ENCODE measurements at places on chromosomes 11 and 22.

DNA sequence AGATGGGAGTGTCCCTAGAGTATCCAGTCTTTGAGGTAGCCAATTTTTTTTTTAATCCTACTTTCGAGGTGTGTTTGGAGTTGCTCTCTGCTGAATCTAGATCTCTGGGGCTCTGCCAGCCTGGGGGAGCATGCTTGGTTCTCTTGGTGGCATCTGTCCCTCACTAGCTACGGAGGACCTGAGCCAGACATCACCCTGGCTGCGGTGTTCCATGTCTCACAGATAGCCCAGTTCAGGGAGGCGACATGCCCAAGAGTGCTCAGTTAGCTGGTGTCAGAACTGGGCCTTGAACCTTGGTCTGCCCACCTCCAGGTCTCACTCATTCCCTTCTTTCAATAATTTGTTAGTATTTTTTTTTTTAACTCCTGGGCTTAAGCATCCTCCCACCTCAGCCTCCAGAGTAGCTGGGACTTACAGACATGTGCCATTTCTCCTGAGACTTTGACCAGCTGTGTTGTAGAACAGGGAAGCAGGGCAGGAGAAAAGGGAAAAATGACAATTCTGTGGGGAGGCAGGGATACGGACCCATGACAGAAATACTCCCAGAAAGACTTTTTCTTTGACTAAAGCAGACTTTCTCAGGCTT lies 621 bp downstream of the HMOX1 start:
- ATAC-seq = peak; percentile 17

GRCh38 chr22:36215981-36216380 lies 14.4 kb upstream of the APOL4 start:
- ATAC-seq = no peak

- ATAC-seq = peak; percentile 45
Measured at GRCh38 chr11:6568191-6568918, 35.1 kb downstream of the RRP8 start.

- no peak for ATAC-seq
Measured at GRCh38 chr11:44725757-44726282, 942 bp upstream of the TSPAN18 start.

DNA sequence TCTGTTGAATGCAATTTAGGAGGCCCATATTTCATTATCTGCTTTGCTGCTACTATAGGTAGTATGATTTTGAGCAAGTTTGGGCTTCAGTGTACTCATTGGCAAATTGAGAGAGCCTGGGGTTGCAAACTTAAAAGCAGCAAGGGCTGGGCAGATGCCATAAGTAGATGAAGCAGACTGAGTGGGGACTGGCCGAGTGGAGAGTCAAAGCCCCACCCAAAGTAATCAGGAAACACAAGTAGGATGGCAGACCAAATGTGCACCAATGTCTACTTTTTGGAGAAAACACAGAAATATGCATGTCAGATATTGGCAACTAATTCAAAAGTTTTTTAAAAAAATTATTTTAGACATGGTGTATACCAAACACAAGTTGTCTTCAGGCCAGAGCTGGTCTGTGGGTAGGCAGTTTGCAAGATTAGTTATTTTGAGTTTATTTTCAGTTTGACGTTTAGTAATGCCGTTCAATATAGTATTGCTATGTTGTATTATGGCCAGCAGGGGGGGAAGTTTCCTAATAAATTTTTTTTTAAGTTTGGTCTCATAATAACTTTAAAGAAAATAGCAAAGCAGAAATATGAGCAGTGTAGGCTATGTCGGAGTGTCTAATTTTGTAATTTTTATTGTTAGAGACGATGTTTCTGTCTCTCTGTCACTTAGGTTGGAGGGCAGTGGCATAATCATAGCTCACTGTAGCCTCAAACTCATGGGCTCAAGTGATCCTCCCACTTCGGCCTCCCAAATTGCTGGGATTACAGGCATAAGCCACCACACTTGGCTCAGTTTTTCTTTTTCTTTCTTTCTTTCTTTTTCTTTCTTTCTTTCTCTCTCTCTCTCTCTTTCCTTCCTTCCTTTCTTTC lies 105.1 kb downstream of the HIPK3 start:
- peak; percentile 77 for ATAC-seq

GRCh38 chr11:14067686-14068085 lies 105.2 kb downstream of the SPON1 start:
- no peak for ATAC-seq

GRCh38 chr11:73236205-73236765 lies 18.2 kb downstream of the P2RY2 start:
- ATAC-seq = no peak

- ATAC-seq = no peak
Measured at GRCh38 chr11:67309166-67309565, 5.8 kb downstream of the SSH3 start.

DNA sequence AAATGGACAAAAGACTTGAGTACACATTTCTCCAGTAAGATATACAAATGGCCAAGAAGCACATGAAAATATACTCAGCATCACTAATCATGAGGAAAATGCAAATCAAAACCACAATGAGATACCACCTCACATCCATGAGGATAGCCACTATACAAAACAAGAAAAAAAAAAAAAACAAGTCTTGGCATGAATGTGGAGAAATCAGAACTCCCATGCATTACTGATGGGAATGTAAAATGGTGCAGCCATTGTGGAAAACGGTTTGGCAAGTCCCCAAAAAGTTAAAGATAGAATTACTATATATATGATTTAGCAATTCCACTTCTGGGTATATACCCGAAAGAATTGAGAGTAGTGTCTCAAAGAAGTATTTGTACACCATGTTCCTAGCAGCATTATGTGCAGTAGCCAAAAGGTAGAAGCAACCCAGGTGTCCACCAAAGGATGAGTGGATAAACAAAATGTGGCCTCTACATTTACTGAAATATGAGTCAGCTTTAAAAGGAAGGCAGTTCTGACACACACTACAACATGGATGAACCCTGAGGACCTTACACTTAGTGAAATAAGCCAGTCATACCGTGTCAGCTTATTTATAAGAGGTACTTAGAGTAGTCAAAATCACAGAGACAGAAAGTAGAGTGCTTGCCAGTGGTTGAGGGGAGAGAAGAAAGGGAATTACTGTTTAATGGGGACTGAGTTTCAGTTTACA lies 146.3 kb downstream of the WNT7B start:
- ATAC-seq = peak; percentile 48

- ATAC-seq = no peak
Measured at GRCh38 chr11:82944198-82944597, 42.7 kb downstream of the DDIAS start.

- no peak for ATAC-seq
Measured at GRCh38 chr22:24054356-24054755, 43.3 kb downstream of the CABIN1 start.

GRCh38 chr11:113023228-113023627 lies 62.0 kb downstream of the NCAM1 start:
- ATAC-seq = no peak

DNA sequence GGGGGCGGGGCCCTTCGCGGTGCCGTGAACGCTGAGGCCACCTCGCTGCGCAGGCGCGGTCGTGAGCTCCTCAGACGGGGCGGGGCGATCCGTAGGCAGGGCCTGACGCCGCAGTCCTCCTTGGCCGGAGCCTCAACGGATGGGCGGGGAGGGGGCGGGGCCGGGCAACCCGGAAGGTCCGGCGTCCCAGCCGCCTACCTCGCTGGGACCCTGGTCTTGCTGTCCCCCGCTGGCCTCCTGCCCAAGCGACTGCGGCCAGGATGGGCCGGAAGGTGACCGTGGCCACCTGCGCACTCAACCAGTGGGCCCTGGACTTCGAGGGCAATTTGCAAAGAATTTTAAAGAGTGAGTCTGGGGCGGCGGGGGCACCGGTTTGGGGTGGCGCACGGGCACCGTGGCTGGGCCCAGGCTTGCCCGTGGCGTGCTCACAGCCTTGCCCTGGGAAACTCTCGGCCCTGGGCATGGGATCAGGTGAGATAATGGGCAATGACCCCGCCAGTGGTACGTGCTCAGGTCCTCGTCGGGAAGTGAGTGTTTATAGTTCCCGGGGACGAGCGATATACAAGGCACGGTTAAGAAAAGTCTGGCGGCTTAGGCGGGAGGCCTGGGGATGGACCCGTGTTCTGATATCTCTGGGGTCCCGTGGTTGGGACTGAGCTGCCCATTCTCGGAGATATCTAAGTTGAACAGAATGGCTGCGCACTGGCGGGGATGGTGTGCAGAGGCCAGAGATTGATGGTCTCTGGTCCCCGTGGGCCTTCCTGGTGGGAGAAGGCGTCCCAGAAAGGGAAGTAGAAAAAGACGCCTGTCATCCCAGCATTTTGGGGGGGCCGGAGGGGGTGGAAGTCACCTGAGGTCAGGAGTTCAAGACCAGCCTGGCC lies at the start of gene NADSYN1:
TSS of gene NADSYN1 (plus strand) at position 167 of the 881 bp plus-strand sequence. CDS start at position 261, 94 bp downstream.
- peak; percentile 85 for ATAC-seq

DNA sequence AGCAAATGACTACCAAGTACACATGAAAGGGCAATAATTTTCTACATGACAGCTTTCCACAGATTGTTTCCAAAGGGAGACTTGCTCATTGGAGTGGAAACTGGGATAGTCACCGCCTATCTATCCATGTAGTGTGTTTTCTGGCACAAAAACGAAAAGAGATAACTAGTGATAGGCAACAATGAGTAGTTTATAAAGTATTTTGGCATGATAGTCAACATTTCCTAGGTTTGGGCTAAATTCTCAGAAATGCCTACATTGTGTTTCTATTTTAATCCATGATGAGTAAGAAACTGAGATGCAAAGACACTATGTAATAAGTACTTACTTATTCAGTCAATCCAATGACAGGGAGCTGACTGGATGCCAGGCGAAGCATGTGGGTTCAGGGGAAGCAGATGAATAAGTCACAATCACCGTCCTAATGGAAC lies 1129.1 kb downstream of the DLG2 start:
- peak; percentile 84 for ATAC-seq

DNA sequence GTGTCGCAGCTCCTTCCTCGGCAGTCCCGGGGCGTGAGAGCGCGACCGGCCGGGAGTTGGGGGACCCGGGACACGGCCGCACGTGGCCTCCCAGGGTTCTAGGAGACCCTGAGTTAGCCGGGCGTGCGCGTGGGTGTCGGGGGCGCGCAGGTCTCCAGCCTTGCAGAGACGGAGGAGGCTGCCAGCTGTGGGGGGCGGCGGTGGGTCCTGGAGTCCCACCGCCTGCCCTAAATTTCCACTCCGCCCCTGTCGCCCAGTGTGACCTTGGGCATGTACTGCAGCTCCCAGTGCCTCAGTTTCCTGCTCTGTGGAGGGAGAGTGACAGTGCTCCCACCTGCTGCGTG lies 18.8 kb downstream of the RRP7A start:
- ATAC-seq = no peak

GRCh38 chr11:69683764-69684333 lies 8.7 kb upstream of the LTO1 start:
- peak; percentile 32 for ATAC-seq

DNA sequence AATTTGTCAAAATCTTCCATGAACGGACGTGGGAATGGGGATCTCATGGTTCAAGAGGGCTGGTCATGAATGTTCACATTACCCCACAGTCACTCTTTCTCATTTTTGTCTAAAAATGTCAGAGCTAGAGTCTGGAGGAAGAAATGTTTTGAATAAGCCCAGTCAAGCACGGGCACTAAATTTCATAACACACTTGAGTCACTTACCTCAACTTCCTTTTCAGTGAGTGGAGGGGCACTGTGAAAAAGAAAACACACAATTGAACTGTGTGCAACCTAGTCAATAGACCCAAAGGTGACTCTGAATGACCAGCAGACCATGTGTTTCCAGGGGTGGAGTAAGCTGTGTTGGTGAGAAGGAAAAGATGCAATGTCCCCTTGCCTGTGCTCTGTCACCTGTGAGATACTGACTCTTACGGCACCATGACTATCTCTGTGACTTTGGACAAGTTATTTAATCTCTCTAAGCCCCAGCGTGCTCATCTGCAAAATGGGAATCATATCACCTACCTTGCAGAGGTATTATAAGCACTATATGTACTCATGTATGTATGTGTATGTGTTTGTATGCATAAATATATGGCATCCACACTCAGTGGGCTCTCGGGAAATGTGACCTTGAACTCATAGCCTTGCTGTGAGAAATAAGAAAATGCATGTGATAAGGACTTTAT lies 38.2 kb upstream of the LYVE1 start:
- no peak for ATAC-seq

DNA sequence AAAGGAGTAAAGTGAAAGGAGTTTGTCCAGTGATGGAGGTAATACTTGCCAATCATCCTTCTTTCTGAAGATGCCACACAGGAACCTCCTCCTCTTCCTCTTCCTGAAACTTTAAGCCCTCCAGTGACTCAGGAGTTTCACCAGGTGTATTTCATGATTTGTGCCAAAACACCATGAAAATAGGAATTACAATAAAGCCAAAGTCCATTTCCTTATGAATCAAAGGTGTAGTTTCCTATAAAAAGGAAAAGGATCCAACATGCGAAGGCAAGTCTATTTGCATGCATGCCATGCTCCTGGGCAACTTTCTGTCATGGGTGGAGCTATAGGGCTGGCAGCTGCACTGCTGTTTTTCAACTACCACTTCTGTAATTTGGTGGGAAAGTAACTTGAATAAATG lies 9.8 kb upstream of the POU2AF1 start:
- ATAC-seq = no peak

GRCh38 chr11:126487711-126488110 lies 132.2 kb downstream of the ST3GAL4 start:
- no peak for ATAC-seq

GRCh38 chr11:10502065-10502680 lies 38.8 kb downstream of the RNF141 start:
- ATAC-seq = no peak

DNA sequence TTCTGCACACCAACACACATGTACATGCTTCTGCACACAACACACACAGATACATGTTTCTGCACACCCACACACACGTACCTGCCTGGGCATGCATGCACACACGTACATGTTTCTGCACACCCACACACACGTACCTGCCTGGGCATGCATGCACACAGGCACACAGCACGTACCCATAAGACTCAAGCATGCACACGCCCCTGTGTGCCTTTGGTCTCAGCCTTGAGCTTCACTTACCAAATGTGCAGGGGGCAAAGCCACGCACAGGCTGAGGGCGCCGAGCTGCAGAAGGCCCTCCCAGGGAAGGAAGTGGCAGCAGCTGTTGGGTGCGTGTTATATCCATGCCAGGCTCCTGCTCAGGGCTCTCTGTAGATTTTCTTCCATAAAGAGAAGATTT lies 34.7 kb upstream of the SMIM38 start:
- ATAC-seq = no peak

GRCh38 chr11:10770626-10771254 lies 19.7 kb downstream of the CTR9 start:
- peak; percentile 88 for ATAC-seq

GRCh38 chr22:21951931-21952465 lies 650 bp downstream of the PPM1F start:
- peak; percentile 63 for ATAC-seq

GRCh38 chr11:66919923-66920322 lies 38.3 kb downstream of the PC start:
- no peak for ATAC-seq

- peak; percentile 24 for ATAC-seq
Measured at GRCh38 chr11:111878385-111878848, 548 bp downstream of the FDXACB1 start.

DNA sequence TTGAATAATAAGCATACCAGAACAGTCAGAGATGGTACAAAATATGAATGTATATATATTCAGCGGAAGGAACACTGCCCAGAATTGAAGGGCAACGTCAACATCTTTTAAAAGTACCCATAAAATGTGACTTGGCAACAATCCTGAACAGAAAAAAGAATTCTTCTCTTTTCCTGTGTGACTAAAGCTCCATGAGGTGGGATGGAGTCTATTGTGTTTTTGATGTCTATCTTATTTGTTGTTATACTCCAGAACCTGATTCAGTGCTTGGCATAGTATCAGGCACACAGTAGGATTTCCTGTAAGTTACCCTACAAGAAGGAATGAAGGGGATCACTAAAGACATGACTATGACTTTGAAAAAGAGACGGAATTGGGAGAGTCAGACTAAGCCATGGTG lies 10.3 kb downstream of the LDLRAD3 start:
- ATAC-seq = no peak

- ATAC-seq = no peak
Measured at GRCh38 chr11:73199446-73199845, 18.6 kb upstream of the P2RY2 start.

Measured in SK-N-SH treated with all-trans-retinoic acid at 6 μM for 48 hours (cell line).